ENCODE measurements at places on chromosomes 2 and 18.

DNA sequence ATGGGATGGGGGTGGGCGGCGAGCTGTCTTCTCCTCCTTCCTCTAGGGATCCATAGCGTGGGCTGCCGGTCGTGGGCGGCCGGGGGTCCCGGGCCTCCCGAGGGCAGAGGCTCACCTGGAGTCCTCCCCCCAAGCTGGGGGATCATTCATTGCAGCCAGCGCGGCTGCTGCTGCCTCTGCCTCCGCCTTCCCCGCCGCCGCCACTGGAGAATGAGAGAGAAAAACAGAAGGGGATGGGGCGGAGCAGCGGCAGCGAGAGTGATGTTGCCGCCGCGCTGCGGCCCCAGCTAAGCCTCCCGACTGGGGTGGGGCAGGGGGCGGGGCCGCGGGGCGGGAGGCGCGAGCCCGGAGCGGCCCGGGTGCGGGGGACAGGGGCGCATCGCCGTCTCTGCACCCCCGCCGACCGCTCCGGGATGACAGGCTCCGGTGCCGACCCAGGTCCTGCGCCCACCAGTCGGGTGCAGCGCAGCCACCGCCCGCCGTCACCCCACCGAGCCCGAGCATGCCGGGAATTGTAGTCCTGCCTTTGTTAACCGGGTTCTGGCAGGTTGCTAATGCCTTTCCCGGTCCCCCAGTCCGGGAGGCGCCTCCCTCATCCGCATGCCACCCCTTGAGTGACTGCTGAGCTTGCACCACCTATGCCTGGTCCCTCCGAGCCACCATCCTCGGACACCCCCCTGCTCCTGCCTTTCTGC, at the start of gene KIF3C:
Gene KIF3C (minus strand): TSS at position 225 of the 695 bp plus-strand sequence. CDS start 580 bp downstream, outside the sequence.
- peak; percentile 48 for DNase-seq

GRCh38 chr2:144256996-144257707, 262.8 kb downstream of the ZEB2 start:
- no peak for DNase-seq

- no peak for DNase-seq
Measured at GRCh38 chr2:48069769-48070168, 163.5 kb upstream of the FBXO11 start.

DNA sequence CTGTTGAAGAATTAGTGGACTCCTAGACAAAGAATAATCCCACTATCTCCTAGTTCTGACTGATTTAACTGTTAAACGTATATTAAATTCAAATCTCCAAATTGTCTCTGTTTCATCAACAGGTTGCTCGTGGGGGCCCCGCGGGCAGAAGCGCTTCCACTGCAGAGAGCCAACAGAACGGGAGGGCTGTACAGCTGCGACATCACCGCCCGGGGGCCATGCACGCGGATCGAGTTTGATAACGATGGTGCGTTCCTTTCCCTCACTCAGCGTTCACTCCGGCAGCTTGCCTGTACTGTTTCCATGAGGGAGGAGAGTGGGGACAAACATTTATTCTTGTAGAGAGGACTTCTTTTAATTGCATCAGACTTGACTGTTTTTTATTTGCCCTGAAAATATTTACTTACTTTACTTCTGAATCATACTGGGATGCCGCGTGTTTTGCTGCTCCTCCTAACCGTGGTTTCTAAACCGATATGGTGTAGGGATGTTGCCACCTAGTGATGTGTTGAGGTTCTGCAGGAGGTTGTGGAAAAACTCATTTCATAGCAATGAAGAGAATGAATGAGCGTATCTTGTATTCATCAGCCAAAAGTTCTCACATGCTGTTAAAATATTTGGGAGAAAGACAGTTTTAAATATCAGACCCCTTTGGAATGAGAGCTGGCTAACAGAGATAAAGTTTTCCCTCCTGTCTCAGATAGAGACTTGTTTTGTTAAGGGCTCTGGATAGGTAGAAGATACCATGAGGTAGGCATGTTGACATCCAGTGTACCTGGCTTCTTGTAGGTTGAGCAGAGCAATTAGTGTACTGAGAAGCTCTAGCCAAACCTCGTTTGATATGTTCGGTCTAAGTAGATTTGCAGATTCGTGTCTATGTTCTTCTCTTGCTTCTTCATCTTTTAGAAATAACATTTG, 38.3 kb downstream of the ITGA6 start:
- peak; percentile 49 for DNase-seq

DNA sequence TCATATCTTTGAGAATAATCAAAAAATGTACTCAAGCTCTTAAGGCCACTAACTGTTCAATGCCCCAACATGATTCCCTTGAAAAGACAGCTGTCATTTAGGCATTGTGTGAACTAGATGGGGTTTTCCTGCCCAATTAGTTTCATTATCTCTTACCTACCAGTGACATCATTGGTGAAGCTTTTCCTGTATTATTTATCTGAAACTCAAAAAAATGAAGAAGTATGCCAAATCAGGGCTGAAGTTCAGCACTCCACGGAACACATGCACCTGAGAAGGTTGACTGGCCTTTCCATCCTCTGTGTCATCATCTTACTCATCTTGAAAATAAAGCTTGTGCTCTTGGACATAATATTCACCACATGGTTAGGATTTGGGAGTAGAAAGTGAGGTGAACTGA, 126.4 kb downstream of the TXNL1 start:
- DNase-seq: no peak

DNA sequence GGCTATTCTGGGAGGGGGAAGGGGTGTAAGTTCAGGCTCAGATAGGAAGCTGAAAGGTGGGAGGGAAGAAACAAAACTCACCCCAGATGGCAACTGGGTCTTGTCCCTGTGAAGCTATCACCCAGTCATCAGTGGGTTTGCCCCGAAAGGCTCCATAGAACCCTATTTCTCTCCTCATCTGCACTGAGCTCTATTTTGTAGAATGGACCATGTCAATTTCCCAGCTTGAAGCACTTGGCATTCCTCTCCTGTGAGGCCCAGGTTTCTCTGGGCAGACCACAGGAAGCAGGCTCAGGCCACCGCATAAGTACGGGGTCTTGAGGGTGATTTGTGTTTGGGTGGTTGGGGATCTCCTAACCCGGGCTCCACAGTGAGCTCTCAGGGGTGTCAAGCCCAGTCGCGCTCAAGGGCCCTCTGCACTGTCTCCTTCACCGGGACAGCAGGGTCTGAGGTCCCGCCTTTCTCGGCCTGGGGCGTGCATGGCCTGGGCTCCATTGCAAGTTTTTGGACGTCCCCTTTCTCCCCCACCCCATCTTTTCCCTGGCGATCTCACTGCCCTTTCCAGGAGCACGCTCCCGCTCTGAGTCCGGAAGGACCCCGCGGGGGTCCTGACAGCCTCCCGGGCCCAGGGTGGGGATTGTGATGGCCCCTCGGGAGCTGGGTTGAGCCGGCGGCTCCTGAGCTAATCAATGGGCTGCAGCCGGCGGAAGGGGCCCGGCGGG, 27.3 kb upstream of the NOTO start:
- DNase-seq: no peak

DNA sequence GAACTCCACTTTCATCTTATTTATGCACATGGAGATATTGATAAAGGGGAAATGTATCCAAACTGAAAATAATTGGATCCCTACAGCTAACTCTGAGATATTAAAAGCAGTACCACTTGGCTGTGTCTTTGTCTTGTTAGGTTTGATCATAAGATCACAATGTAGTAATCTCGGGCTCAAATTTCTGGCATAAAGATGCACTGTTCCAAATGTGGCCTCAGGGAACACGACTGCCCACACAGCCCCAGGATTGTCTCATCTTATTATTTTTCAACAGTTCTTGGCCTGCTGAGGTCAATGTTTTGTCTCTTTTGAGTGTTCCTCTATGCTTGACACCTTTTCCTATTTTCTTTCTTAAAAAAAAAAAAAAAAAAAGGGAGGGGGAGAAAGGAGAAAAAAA, 114.1 kb downstream of the GBX2 start:
- DNase-seq: no peak

DNA sequence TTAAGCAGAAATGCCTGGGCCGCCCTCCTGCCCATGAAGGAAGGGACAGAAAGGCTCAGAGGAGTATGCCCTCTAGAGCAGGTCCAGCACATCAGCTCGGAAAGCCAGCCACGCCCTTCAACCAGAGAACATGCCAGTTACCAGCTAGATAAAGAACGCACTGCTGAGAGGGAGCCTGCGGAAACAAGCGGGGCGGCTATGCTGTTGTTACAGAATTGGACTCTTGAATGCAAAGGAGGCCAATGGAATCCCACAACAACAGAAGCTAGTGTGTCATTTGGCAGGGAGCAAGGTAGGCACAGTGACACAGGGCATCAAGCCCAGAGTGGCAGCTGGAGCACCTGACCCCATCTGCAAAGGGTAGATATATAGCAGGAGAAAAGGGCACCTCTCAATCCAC, 242.9 kb upstream of the ID2 start:
- no peak for DNase-seq

DNA sequence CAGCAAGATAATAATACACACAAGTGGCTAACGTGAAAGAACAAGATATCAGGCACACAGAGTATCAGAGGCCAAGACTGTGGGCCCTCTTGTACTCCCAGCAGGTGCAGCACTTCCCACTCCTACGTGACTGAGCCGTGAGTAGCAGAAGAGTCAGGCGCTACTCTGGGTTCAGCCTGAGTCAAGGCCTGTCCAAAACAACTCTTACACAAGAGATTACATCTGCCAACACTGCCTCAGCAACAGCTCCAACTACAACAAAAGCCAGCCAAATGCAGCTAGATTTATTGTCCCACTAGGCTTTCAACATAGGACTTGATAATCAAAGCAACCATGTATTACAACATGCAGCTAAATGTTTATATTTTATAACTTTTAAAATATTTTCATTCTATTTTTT, 56.2 kb downstream of the ITSN2 start:
- DNase-seq: no peak

DNA sequence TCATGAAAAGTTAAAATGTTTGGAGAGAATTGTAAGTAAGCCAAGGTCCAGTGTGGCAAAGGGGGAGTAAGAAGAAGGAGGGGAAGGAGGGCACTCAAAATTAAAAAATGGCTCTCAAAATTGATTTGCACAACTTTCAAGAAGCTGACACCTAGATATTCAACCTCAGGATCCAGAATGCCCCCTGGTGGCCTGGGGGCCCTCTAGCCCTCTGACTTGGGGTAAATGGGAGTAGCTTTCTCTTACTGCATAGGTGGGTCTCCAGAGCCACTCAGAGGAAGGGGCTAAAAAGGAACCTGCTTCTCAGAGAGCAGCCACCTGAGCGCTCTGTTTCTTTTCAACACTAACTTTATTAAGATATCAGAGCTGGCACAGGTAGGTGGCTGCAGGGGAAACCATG, 968.5 kb downstream of the BCL11A start:
- peak; percentile 4 for DNase-seq

- DNase-seq: no peak
Measured at GRCh38 chr2:52537588-52537987, 1230.0 kb upstream of the CHAC2 start.

DNA sequence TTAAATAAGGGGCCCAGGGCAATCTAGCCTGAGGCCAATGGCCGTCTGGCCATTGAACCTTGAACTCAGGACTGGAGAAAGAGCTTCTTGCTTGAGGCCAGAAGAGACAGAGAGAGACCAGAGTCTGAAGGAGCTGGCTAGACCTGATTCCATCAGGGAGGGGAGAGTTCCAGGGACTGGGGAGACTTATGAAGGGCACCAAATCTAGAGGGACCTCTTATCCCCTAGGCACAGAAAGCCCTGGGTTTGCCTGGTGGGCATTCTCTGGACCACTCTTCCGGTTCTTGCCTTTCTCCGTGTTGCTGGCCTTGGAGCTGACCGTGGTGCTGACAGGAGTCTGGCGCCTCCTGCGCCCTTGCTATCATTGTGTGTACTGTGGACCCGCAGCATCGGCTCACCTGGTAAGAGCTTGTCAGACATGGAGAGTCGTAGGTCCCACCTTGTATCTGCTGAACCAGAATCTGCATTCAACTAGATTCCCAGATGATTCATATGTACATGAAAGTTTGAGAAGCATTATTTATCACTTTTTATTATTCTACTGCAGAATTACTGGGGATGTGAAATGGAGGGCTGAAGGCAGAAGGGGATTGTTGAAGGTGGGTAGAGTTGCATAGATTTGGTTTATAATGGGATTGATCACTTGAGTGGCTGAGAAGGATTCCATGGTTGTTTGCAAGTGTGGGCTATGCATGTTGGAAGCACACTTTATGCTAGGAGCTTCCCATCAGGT, 4.3 kb upstream of the TRPM8 start:
- no peak for DNase-seq

DNA sequence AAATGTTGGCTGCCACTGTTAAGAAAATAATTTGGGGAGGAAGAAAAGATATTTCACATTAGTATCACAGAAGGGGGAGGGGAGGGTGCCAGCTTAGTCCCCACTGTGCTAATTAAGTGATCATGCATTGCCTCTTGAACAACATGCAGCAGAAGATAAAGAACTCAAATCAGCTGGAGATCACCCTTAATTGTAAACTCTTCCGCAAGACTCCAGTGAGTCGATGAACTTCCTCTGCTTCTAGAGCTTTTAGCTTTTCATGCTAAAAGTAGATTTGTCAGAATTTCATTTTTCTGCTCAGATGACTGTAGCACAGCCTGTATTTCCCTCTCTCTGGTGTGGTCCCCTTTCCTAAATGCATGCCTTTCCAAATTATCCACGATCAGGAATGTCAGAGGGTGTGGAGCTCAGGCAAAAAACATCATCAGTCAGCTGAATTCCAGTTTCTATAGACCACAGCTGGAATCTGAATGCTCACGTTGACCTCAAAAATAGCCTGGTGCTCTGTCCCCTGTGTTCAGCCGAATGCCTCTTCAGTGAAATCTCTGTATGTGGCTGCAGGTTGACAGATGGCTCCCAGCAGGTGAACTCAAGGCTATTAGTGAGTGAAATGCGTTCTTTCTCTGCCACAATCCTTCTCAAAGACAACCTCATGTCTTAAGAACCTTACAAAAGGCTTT, 156.8 kb upstream of the UNC80 start:
- no peak for DNase-seq

DNA sequence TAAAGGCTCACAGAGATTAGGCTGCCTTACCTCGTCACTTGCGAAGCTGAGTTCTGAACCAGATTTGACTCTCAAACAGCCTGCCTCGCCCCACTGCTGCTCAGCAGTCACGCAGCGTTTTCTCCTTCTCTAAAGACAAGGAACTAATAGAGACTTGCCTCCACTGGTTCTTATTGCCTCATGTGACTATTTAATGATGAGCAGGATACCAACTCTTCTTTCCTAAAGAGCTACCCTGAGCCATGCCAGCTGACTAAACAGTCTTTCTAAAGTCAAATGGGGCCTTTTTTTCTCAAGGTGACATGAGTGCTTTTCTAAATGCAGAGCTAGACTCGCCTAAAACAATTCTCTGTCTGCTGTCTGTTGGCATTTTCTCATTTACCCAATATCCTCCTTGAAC, 147.5 kb downstream of the NCKAP5 start:
- DNase-seq: no peak

GRCh38 chr2:120949957-120950590, 214.4 kb downstream of the GLI2 start:
- DNase-seq: no peak

GRCh38 chr18:38611036-38611964, 1045.7 kb upstream of the CELF4 start:
- peak; percentile 26 for DNase-seq

DNA sequence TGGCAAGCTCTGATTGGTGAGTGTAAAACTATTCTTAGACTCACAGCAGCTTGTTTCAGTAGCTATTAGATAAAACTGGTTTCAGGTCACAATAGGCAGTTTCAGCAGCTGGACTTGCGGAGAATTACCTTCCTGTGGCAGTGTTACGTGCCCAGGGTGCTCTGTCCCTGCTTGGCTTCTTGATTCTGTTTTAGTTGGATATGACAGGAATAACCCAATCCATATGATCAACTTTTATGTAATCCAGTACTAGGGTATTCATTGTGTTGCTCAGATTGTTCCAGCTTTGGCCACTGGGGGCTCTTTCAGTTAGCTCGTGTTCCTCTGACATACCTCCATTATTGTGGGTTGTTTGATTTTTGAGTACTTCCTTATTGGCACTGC, 43.1 kb downstream of the INPP4A start:
- DNase-seq: no peak

GRCh38 chr18:80182855-80183254, 64.5 kb downstream of the PARD6G start:
- DNase-seq: no peak

All from stimulated activated CD4-positive, alpha-beta T cell treated with anti-CD3 and anti-CD28 coated beads, TNF-alpha, amount 100 ng/mL, for 24 hours (primary cell).